ENCODE measurements at places on chromosomes 13 and 19.

- DNase-seq, result no peak
These were observed 2.6 kb downstream of the UBXN6 start for GRCh38 chr19:4454747-4455718.

DNA sequence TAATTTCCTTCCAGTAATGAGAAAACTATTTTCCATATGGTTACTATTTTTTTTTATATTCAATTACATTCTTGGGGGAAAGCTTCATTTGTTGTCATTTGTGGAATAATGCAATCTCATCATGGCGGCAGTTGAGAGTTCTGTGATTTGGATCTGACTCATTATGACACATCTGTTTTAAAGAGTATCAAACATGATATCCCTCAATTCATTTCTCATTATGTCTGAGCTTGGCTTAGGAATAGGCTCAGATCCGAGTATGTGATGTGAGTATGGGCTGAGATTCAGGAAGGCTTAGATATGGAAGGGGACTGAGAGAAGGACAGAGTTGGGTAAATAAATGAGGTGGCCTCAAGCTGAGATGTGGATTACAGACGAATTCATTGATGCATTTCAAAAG lies 64.4 kb downstream of the POSTN start:
- no peak for DNase-seq

GRCh38 chr13:75151081-75151643 lies 330.8 kb downstream of the TBC1D4 start:
- no peak for DNase-seq

DNA sequence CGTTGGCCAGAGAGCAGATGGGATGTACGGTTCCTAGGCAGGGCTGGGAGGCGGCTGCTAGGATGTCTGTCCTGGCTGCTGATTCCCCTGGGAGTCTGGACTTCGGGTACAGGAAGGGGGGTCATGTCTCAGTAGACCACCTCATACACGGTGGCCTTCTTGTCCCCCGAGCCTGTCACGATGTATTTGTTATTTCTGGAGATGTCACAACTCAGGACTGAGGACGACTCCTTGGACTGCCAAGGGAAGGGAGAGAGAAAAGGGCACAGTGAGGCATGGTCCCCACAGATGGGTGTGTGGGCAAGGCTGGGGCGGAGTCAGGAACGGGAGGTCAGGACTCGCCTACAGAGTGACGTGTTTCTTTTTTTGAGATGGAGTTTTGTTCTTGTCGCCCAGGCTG lies 20.4 kb downstream of the TLE6 start:
- no peak for DNase-seq

DNA sequence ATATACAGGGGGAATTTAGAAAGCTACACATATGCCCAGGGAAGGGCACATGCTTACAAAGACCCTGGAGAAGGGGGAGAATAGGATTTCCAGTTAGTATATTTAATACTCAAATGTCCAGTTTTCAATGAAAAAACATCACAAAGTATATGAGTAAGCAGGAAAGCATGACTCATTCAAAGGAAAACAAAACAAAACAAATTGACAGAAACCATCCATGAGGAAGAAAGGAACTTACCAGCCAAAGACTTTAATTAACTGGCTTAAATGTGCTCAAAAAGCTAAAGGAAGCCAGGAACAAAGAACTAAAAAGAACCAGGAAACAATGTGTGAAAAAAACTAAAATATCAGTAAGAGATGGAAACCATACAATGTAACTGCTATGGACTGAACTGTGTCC lies 716.2 kb upstream of the ARGLU1 start:
- no peak for DNase-seq

DNA sequence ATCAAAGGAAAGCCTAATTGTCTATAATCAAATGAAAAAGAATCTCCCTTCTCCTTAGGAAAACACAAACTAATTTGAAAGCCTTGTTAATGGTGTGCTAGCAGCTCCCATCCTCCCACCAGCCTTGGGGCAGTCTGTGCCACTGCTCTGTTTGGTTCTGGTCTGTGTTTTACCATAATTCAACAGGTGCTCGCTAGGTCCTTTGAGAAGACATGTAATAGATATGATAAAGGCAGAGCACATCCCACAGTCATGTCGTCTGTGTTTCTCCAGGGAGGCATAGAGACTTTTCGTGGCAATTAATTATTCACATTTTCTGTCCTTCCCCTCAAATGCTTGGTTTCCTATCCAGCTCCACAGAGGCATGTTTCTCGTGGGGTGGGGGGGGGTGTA lies 23.8 kb downstream of the FAM124A start:
- DNase-seq, result no peak

- DNase-seq, result no peak
These were observed 1954.1 kb downstream of the PCDH9 start for GRCh38 chr13:65275838-65276630.

DNA sequence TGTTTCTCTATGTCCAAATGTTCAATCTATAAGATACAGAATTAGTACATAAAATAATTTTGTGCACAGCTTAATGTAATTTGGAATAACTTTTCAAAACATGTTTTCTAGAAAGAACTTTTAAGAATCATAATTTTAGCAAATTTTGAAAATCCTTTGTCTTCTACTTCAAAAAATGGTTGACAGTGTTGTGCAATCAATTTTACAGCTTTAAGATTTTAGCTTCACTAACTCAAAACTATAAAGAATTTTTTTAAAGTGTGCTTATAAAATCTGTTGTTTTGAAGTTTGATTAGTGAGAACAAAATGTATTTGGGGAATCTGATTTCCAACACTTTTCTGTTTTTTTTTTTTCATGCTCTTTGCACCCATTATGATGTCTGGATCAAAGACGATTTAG lies 12.7 kb upstream of the SPACA6 start:
- no peak for DNase-seq

DNA sequence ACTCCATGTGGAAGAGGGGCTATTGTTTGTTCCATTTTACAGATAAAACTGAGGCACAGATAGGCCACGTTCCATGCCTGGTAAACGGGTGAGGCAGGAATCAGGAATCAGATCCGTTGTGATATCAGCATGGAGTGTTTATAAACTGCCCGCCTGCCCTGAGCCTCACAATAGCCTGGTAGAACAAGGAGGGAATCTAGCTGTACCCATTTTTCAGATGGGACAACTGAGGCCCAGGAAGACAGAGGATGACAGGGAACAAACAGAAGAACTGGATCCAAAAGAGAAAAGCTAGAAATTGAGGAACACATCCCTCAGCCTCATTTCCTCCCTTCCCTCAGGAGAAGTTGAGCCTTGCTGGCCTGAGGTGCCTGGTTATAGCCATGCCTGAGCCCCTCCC lies 32.5 kb downstream of the CERS4 start:
- no peak for DNase-seq

GRCh38 chr13:43543331-43543730 lies 243.4 kb downstream of the ENOX1 start:
- DNase-seq, result no peak

- DNase-seq, result no peak
These were observed 13.4 kb downstream of the CNMD start for GRCh38 chr13:52726258-52726657.

DNA sequence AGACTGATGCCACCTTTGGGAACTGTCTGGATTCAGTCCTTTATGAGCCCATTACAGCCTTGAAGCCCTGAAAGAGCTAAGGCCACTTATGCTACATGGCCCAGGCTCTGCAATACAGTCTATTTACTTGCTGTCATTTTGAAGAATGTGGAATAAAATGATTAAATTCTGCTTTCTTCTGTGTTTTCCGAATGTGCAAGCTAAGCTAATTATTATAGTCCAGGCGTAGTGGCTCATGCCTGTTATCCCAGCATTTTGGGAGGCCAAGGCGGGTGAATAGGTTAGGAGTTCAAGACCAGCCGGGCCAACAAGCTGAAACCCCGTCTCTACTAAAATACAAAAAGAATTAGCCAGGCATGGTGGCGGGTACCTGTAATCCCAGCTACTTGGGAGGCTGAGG lies 142.5 kb downstream of the TEX29 start:
- no peak for DNase-seq

- no peak for DNase-seq
These were observed 148.5 kb downstream of the KDM4B start for GRCh38 chr19:5117421-5117820.

DNA sequence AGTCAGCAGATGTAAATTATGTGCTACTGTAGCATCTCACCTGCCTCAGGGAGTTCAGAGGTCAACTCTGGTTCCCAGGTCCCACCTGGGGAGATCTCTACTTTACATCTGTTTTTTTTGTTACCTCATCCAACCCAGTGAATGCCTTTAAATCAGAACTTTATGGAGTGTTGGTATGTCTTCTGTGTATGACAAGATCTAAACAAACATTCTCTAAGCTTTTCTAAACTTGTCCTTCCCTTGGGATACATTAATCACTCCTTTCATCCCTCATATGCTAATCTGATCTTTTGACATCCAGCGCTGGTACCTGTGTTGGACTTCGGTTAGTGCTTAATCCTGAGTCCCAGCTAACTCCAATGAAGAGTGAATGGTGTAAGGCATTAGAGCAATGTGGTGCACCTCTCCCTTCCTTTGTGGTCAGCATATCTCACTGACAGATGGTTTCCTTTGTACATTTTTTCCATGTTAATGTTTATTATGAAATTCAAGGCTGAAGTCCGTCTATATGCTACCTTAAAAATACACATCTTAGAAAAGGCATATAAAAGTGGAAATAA lies 213.4 kb downstream of the ABCC4 start:
- no peak for DNase-seq

DNA sequence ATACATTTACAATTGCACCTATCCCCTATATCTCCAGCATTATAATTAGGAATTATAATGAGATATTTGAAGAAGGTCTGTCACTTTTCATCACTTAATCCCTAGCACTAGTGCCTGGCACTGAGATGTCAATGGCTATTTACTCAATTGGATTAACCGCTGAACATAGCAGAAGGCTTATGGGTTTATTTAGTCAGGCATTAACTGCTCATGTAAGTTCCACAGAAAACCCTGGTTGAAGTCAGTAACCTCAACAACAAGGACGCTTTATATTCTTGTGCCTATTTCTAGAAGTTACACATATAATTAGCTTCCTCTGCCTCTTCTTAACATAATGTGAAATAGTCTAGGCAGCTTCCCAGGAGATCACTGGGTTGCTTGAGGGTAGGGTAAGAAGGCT lies 107.5 kb upstream of the POSTN start:
- DNase-seq, result no peak

DNA sequence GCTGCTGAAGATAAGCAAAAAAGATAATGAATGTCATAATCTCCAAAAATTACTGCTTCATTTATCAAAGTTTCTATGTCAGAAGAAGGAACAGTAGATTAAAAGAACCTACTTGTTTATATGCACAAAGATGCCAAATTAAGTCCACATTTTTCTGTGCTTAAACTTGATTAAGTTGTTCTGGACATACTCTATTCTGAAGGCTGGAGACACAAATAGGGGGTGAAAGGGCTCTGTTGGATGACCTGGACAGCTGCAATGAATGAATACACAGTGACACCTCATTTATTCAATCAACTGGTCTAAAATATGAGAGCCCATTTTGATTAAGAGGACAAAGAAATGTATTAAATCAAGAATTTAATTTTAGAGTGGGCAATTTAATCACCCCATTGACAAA lies 276.3 kb upstream of the PCDH9 start:
- no peak for DNase-seq

- no peak for DNase-seq
These were observed 372.9 kb downstream of the MTUS2 start for GRCh38 chr13:29193083-29193482.

DNA sequence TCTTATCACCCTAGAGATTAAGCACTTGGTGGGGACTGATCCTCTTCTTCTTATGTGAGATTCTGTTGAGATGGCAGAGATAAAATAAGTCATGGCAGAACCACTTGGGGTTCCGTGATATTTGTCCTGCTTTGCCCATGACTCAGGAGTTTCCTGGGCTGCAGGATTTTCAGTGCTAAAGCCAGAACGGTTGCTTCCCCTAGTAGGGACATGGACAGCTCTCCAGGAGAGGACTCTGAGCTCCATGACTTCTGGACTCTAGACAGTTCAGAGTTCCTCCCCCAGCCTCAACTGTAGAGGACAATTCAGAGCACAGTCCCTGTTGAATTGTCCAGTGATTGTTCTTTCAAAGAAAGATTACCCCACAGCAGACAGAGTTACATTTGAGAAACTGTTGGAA lies 98.8 kb downstream of the OLFM4 start:
- DNase-seq, result no peak

GRCh38 chr13:22871231-22871630 lies 309.5 kb upstream of the SGCG start:
- no peak for DNase-seq

- DNase-seq, result peak; percentile 77
These were observed 13.3 kb downstream of the PALM3 start for GRCh38 chr19:14048443-14049153.

DNA sequence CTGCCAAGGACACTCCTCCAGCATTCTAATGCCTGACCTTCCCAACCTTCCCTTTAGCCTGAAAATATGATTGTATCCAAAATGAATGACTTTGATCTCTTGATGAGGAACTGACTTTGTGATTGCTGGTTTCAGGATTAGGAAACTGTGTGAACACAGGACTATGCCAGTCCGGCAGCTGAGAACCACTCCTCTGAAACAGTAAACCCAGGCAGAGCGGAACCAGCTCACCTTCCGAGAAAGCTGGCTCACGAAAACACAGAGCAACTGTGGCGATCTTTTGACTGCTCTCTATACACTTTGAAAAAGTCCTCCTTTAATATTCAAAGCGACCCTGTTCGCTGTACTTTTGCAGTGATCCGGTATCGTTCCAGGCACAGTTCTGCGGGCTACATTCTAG lies 258.8 kb upstream of the IRS2 start:
- DNase-seq, result no peak

GRCh38 chr19:16301999-16302694 lies 22.5 kb upstream of the KLF2 start:
- no peak for DNase-seq

DNA sequence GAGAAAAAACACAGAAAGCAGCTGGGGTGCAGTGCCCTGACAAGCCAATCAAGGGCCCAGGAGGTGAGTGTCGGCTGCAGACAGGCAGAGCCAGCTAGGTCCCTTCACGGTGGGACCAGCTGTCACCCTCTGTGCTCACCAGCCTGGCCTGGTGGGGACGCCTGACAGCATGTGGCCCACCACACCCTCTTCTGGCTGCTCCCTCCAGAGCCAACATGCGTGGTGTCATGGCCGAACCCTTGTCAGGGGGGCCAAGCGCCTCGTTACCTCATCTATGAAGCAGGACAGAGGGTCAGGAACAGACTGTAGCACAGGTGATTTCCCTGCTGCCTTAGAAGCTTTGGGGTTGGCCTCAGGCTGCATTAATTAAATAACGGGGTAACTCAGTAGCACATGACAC lies 40.0 kb upstream of the ISYNA1 start:
- no peak for DNase-seq
